Right lung (tissue), 10 donors: ENCODE measurements at places on chromosomes 2 and 18. TPM values are rescaled to one million over a fixed set of nuclear protein-coding genes. Genes with fewer than 3 reads are reported as not detected.

- no peak for DNase-seq
Measured at GRCh38 chr2:20205069-20205468, 19.9 kb downstream of the SDC1 start.

- DNase-seq, result no peak
Measured at GRCh38 chr2:82355622-82356021, 2051.1 kb upstream of the LRRTM1 start.

Gene ID2
- 387 TPM for polyA plus RNA-seq

DNA sequence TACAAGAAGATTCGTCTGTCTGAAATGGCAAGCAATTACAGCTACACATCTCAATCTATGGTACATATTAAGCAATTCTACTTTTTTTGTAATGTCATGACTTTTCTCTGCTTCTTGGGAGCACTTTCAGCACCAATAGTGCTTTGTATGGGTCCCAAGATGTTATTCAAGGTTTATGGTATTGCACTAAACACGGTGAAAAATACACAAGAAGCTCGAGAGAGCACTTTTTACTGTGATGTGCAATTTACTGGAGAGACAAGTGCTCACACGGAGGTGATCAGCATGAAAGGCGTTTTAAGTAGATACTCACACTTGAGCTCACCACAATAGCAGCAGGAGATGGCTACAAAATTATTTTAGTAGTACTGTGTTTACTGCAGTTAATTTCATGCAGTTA, 783.6 kb downstream of the CBLN2 start:
- DNase-seq, result no peak

GRCh38 chr2:195601361-195601760, 55.7 kb upstream of the SLC39A10 start:
- DNase-seq, result no peak

DNA sequence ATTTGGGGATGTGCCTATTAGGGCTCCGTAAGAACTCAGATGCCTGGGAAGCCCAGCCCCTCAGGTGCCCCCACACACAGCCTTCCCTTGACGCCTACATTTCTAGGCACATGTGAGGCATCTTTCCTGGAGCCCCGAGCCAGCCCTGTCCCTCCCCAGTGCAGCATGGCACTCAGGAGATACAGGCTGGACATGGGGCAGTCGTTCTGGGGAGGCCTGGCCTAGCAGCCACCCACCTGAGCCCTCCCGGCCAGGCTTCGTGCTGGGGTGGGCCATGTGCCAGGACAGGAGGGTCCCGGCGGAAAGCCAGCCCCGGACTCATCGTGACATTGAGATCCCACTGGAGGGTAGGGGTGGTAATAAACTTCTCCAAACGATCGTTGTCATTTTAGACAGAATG, 15.2 kb downstream of the BOK start:
- no peak for DNase-seq

- DNase-seq, result peak; percentile 91
Measured at GRCh38 chr2:53786705-53787613, at the start of the genes ASB3 and ERLEC1. ASB3 (minus strand) TSS chr2:53786953; CDS start chr2:53765572, 21,381 bp downstream. ERLEC1 (plus strand) TSS chr2:53787044; CDS start chr2:53787211, 167 bp downstream.

Gene BMP10
- not detected for polyA plus RNA-seq

GRCh38 chr18:42426496-42427015, 471.5 kb downstream of the PIK3C3 start:
- DNase-seq, result no peak

Gene AOX1
- 9.3 TPM for polyA plus RNA-seq

DNA sequence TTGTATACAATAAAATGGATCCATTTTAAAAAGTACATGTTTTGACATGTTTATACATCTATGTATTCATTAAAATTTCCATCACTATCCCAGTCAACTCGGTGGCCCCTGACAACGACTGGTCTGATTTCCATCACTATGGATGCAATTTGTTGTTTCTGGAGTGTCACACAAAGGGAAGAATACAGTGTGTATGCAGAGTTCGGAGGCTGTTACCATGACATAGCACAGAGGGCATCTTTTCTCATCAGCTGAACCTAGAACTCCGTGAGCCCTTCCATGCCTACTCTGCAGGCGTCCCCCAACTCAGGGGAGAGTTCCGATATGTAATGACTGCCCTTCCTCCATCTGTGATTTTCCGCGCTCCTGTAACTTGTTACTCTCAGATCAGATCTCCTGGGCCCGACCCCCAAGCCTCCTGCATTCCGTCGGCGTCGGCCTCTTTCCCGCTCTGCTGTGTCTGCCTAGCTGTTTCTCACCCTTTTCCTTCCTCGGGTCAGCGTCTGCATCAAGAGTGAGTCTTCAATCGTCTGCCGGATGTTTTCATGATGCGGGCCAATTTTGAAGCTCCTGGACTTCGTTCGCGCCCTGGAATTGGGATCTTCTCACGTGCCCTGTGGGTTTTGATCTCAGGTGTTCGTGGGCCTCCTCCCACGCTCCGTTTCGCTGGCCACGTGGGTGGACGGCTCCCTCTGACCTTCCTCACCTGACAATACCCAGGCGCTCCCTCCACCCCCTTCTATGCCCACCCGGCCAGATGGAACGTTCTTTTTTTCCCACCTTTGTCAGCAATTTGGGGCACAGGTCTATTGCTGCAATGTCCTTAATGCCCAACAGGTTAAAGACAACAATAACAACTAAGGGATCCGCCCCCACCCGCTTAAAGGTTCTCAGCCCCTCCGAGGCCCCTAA, 161.0 kb downstream of the TWIST2 start:
- no peak for DNase-seq

- no peak for DNase-seq
Measured at GRCh38 chr18:58604311-58604710, 24.6 kb downstream of the ALPK2 start.

DNA sequence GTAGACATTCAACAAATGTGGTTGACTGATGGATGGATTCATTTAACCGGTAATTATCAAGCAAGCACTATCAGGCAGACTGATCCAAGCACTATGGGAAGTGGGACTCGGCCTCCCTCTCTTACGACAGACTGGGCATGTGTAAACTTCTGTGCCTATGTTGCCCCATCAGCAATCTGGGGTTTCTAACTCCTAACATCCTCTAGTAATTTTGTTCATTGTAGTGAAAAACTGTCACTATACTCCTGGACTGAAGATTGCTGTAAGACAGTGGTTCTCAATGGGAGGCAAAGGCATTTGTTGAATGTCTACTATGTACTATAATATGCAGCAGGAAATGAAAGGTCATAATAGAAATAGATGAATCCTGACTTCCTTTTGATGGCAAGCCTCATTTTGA, 51.2 kb upstream of the CREB1 start:
- no peak for DNase-seq

DNA sequence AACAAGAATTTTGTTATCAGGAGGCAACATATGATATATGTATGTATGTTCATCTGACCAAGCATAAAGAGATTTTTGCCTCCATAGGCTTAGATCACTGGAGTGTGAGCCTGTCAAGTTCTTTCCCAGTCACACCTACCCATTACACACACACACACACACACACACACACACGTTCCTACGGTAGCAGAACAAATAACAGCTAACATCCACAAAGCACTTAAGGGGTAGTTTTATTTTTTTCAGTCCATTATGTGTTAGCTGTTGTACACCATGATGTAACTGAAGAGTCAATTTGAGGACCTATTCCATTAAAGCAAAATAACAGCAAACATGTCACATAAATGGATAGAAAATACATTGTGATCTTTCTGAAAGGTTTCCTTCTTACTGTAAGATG, 39.5 kb downstream of the UGP2 start:
- no peak for DNase-seq

Gene SLC16A14
- polyA plus RNA-seq, result 11.3 TPM

GRCh38 chr2:158713523-158714138, 81.5 kb upstream of the DAPL1 start:
- DNase-seq, result no peak

- DNase-seq, result no peak
Measured at GRCh38 chr2:98458667-98459380, 14.2 kb downstream of the INPP4A start.

- DNase-seq, result no peak
Measured at GRCh38 chr2:202072737-202073401, at the start of gene KIAA2012. KIAA2012 (plus strand) TSS chr2:202073255; CDS start chr2:202073628, 373 bp downstream.

Gene NRP2
- 64.8 TPM for polyA plus RNA-seq
